Glutamatergic neuron (in vitro differentiated cells): ENCODE measurements at places on chromosomes 3 and 15. TPM values are rescaled to one million over a fixed set of nuclear protein-coding genes. Genes with fewer than 3 reads are reported as not detected.

The CCNB2 gene
- total RNA-seq = 13.1 TPM

The PDIA3 gene
- total RNA-seq = 222 TPM

The GNL3 gene
- total RNA-seq = 75.2 TPM

The IQCF5 gene
- not detected for total RNA-seq

The PXYLP1 gene
- 42.7 TPM for total RNA-seq

The ZNF620 gene
- 18.6 TPM for total RNA-seq

The NAA80 gene
- 13.3 TPM for total RNA-seq

The SELENOT gene
- total RNA-seq = 74.0 TPM

- no peak overlapping the region for H3K4me3 ChIP-seq
- H3K27me3 ChIP-seq = no peaks in the 10 kb centered on the region
- H3K27ac ChIP-seq = no peak overlapping the region
- H3K4me1 ChIP-seq = no peaks in the 10 kb centered on the region
- DNase-seq = no peak
Measured at GRCh38 chr15:56553486-56553885, 88.5 kb upstream of the MNS1 start.

DNA sequence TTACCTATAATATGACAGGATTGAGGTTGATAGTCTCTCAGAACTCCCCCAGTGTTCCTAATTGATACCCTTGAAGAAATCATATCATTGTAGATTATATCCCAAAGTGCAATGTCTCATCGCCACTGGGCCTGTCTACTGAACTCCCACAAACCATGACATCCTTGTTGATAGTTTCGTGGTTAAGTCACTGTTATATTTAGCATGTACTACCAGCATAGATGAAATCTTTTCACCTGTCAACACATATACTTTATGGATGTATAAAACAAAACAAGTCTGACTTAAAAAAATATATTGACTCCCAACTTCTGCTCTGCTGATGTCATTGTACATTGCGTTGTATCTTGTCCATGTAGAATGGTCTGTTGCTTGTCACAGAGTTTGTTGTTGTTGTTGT is 128.1 kb downstream of the IQCH start:
- peaks cover 1% of the 10 kb centered on the region for H3K4me1 ChIP-seq
- no peak for DNase-seq
- no peak overlapping the region for H3K27ac ChIP-seq
- no peaks in the 10 kb centered on the region for H3K36me3 ChIP-seq

- H3K27me3 ChIP-seq = peaks cover 8% of the 10 kb centered on the region
- H3K36me3 ChIP-seq = no peaks in the 10 kb centered on the region
- peaks cover 21% of the 10 kb centered on the region for H3K4me1 ChIP-seq
Measured at GRCh38 chr3:23919628-23920027, 2.7 kb downstream of the RPL15 start.

- no peak overlapping the region for H3K4me3 ChIP-seq
- no peak for DNase-seq
- H3K4me1 ChIP-seq = peaks cover 40% of the 10 kb centered on the region
- H3K27me3 ChIP-seq = peaks cover 2% of the 10 kb centered on the region
- H3K36me3 ChIP-seq = no peaks in the 10 kb centered on the region
Measured at GRCh38 chr15:58559904-58560588, 128.3 kb downstream of the LIPC start.

- peaks cover 28% of the 10 kb centered on the region for H3K4me1 ChIP-seq
- no peaks in the 10 kb centered on the region for H3K27me3 ChIP-seq
- no peak for DNase-seq
- peak overlapping the region; percentile 85 for H3K27ac ChIP-seq
Measured at GRCh38 chr3:88589138-88589537, 439.4 kb downstream of the C3orf38 start.

- peaks cover 5% of the 10 kb centered on the region for H3K27me3 ChIP-seq
- H3K27ac ChIP-seq = no peak overlapping the region
- H3K4me1 ChIP-seq = no peaks in the 10 kb centered on the region
- no peak for DNase-seq
- H3K36me3 ChIP-seq = no peaks in the 10 kb centered on the region
- no peak overlapping the region for H3K4me3 ChIP-seq
Measured at GRCh38 chr15:27448986-27449385, 478.0 kb downstream of the GABRG3 start.

GRCh38 chr3:38140326-38141172 is 2.1 kb downstream of the MYD88 start:
- peaks cover 10% of the 10 kb centered on the region for H3K4me1 ChIP-seq
- DNase-seq = no peak
- peaks cover 15% of the 10 kb centered on the region for H3K27me3 ChIP-seq
- H3K36me3 ChIP-seq = no peaks in the 10 kb centered on the region

- H3K27me3 ChIP-seq = no peaks in the 10 kb centered on the region
- H3K36me3 ChIP-seq = no peaks in the 10 kb centered on the region
- H3K4me3 ChIP-seq = no peak overlapping the region
- no peak overlapping the region for H3K27ac ChIP-seq
Measured at GRCh38 chr3:30156586-30157498, 449.6 kb upstream of the TGFBR2 start.

DNA sequence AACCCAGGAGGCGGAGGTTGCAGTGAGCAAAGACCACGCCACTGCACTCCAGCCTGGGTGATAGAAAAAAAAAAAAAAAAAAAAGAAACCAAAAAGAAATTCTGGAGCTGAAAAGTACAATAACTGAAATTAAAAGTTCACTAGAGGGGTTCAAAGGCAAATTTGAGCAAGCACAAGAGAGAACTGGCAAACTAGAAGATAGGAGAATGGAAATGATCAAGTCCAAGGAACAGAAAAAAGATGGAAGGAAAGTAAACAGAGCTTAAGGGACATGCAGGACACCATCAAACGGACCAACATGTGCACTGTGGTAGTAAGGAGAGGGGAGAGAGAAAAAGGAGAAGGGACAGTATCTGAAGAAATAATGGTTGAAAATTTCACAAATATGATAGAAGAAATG is 12.9 kb downstream of the SNX4 start:
- no peak overlapping the region for H3K27ac ChIP-seq
- peaks cover 12% of the 10 kb centered on the region for H3K36me3 ChIP-seq
- no peak for DNase-seq

DNA sequence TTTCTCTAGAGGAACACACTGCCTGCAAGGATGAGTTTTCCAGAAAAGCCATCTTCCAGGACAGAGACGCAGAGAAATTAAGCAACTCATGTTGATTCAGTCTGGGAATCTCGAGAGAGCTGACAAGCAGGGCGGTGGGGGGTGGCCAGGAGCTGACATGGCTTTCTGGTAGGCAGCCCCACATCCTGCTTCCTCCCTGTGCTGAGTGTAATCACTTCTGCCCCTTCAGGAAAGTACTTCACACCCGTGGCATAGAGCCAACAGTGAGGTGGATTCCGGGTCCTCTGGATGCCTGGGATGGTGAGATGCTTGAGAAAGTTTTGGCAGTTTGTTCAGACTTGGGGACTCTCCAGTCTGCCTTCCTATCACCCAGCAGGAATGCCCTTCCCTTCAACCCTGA is 221.1 kb downstream of the SLCO3A1 start:
- no peak overlapping the region for H3K27ac ChIP-seq
- no peak overlapping the region for H3K4me3 ChIP-seq
- H3K27me3 ChIP-seq = peaks cover 7% of the 10 kb centered on the region
- no peak for DNase-seq
- H3K36me3 ChIP-seq = no peaks in the 10 kb centered on the region
- H3K4me1 ChIP-seq = peaks cover 11% of the 10 kb centered on the region

DNA sequence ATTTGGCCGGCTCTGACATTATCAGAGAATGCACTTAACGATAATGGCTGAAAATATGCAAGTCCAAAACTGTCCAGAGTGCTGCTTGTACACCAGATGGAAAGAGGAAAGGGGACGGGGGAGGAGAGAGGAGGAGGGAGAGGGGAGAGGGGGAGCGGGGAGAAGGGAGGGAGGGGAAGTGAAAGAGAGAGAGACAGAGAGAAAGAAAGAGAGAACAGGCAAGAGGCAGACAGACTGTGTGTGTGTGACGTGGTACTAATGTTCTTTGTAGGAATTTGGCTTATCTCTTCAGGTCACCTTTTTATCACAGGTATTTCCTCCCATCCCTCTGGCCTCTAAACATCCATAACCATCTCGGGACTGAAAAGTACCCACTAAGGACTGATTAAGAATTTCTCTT is 75.1 kb upstream of the LMOD3 start:
- H3K27ac ChIP-seq = no peak overlapping the region
- no peaks in the 10 kb centered on the region for H3K27me3 ChIP-seq
- H3K4me3 ChIP-seq = no peak overlapping the region
- peaks cover 15% of the 10 kb centered on the region for H3K4me1 ChIP-seq
- H3K36me3 ChIP-seq = no peaks in the 10 kb centered on the region

DNA sequence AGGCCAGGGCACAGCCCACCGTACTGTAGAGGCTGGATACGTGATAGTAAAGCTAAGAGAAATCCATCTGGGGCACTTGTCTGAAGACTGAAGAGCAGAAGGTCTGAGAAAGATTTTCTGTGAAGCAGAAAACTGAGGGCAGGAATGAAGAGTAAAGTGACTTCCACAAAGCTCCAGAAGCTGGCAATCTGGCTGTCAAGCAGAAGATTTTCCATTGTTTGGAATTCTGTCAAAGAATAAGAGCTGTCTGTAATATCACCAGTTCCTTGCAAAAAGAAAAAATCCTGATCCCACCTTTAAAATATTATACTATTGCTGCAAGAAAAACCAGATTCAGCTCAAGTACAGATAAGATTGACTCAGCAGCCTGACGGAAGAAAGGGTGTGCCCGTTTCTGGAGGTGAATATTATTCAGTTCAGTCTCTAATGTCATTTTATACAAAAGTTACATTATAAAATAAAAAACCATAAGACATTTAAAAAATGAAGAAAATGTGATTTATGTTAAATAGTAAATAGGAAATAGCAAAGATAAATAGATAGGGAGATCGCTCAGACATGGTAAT is 550.4 kb upstream of the SGO1 start:
- H3K36me3 ChIP-seq = no peaks in the 10 kb centered on the region
- H3K27ac ChIP-seq = no peak overlapping the region
- no peak overlapping the region for H3K4me3 ChIP-seq
- peaks cover 5% of the 10 kb centered on the region for H3K4me1 ChIP-seq
- no peak for DNase-seq

- H3K36me3 ChIP-seq = peaks cover 4% of the 10 kb centered on the region
- H3K27me3 ChIP-seq = no peaks in the 10 kb centered on the region
- H3K4me1 ChIP-seq = no peaks in the 10 kb centered on the region
- no peak for DNase-seq
- H3K4me3 ChIP-seq = no peak overlapping the region
Measured at GRCh38 chr3:55264919-55265318, 222.2 kb downstream of the WNT5A start.

DNA sequence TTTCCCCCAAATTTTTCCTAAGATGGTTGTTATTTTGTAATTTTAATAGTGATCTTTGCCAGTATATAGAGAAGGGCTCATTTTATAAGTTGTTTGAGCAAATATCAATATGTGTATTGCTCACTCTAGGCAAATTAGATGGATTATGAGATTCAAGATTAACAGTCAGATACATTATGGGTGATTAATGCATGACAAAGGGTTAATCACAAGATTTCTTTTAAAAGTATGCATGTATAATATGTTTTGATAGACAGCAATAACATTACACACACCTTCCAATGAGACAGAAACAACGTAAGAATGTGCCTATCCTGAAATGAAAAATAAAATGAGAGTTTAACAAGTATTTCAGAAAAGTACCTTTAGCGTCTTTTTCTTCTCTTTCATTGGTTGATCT is 547.6 kb upstream of the AGTR1 start:
- H3K4me1 ChIP-seq = no peaks in the 10 kb centered on the region
- H3K36me3 ChIP-seq = peaks cover 11% of the 10 kb centered on the region

- no peak overlapping the region for H3K4me3 ChIP-seq
- peaks cover 4% of the 10 kb centered on the region for H3K27me3 ChIP-seq
- peaks cover 5% of the 10 kb centered on the region for H3K36me3 ChIP-seq
- no peak overlapping the region for H3K27ac ChIP-seq
- peaks cover 8% of the 10 kb centered on the region for H3K4me1 ChIP-seq
Measured at GRCh38 chr15:60949039-60949977, 279.8 kb downstream of the RORA start.

GRCh38 chr3:171711461-171712170 is 98.7 kb downstream of the PLD1 start:
- H3K4me3 ChIP-seq = no peak overlapping the region
- peaks cover 5% of the 10 kb centered on the region for H3K36me3 ChIP-seq
- H3K27ac ChIP-seq = no peak overlapping the region
- no peaks in the 10 kb centered on the region for H3K4me1 ChIP-seq
- DNase-seq = no peak
- no peaks in the 10 kb centered on the region for H3K27me3 ChIP-seq

- peaks cover 2% of the 10 kb centered on the region for H3K27me3 ChIP-seq
- H3K4me3 ChIP-seq = no peak overlapping the region
- no peak overlapping the region for H3K27ac ChIP-seq
Measured at GRCh38 chr3:59726279-59726678, 676.5 kb upstream of the CFAP20DC start.

DNA sequence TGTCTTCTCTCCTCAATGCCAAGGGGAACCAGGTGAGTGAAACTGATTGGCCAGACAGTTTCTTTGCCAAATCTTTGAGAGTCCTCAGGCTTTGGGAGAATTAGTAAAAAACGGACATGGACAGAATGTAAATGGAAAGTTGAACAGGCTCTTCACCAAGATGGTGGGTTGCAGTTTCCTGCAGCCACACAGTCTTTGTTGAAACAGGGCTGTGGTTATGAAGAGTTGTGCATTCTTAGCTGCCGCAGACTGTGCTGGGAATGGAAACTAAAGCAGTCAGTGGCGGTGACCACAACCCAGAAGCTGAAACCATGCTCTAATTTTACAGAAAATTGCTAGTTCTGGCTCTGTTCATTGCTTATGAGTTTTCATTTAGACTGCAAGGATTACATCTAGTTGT is 42.1 kb upstream of the TASOR start:
- H3K27me3 ChIP-seq = no peaks in the 10 kb centered on the region
- H3K4me1 ChIP-seq = peaks cover 3% of the 10 kb centered on the region
- no peak for DNase-seq

DNA sequence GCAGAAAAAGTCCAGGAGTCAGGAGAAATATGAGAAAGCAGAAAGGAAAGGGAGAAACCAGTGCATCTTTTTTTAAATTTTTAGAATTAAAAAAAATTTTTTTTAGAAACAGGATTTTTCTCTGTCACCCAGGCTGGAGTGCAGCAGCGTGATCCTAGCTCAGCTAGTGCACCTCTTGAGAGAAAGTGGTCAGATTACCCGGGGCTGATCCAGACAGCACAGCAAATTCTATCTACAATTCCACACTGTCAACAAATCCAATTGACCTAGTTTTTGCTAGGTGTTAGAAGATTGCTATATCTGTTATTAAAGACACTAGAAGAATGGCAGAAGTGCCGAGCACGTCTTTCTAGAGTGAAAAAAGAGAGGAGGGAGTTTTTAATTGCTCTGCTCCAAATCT is 117.3 kb downstream of the RFTN1 start:
- H3K27ac ChIP-seq = no peak overlapping the region
- peaks cover 11% of the 10 kb centered on the region for H3K27me3 ChIP-seq
- no peak for DNase-seq
- no peak overlapping the region for H3K4me3 ChIP-seq
- peaks cover 35% of the 10 kb centered on the region for H3K4me1 ChIP-seq

- peaks cover 34% of the 10 kb centered on the region for H3K4me1 ChIP-seq
- H3K4me3 ChIP-seq = no peak overlapping the region
- DNase-seq = no peak
- no peak overlapping the region for H3K27ac ChIP-seq
Measured at GRCh38 chr15:85399627-85400026, 19.2 kb downstream of the AKAP13 start.

GRCh38 chr3:65752636-65753035 is 286.1 kb downstream of the MAGI1 start:
- H3K4me3 ChIP-seq = no peak overlapping the region
- DNase-seq = no peak
